ENCODE measurements at places on chromosomes 6 and 20.

DNA sequence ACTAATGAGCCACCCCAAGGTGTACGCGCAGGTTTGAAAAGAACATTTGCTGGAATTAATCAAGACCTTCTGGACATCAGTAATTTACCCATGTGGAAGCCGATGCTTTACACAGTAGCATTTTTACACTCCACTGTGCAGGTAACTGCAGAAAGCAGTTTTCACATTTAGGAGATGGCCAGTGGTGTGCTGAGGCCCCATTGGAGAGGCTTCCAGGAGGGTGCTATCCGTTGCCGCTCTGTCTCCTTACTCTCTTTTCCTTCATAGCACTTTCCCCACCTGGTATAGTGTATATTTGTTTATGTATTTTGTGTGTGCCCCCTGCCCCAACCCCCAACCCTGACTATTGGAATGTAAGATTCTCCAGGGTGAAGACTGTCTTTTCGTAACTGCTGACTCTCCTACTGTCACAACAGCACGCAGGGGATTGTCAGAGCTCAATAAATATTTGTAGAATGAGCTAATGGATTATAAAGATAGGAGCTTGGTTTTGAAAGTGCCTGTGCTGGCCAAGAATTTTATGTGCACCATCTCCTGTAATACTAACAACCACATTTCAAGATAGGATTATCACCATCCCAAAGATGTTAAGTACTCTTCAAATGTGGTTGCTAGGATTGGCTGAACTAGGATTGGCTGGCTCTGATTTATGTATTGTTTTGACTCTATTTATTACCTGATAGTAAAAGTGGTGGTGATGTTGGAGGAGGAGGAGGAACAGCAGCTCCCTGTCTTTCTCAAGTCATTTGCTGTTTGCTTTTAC, 74.0 kb upstream of the GLP1R start:
- no peak for DNase-seq
- H3K27me3 ChIP-seq: no peaks in the 10 kb centered on the region
- H3K27ac ChIP-seq: no peak overlapping the region
- no peaks in the 10 kb centered on the region for H3K36me3 ChIP-seq

- H3K4me3 ChIP-seq: no peak overlapping the region
- no peak overlapping the region for H3K27ac ChIP-seq
- no peaks in the 10 kb centered on the region for H3K4me1 ChIP-seq
- H3K27me3 ChIP-seq: no peaks in the 10 kb centered on the region
- DNase-seq: no peak
- H3K36me3 ChIP-seq: no peaks in the 10 kb centered on the region
These were observed 162.0 kb upstream of the ECI2 start for GRCh38 chr6:4297348-4297747.

DNA sequence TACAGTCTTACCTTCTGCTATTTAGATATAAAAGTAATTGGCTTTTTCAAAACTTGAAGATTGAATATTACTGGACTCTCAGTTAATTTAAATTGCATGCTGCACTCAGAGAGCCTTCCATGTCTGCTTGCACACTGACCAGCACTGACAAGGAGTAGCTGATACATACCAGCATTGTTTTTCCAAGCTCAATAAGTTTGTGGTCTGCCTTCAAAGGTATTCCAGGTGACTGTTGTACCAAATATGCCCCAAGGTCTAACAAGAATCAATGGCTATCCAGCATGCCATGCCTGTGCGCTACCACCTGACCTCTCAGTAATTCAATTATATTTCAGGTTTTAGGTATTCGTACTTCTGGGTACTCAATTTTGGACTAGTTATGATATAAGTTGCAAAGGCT, 30.0 kb downstream of the BEND6 start:
- H3K27me3 ChIP-seq: no peaks in the 10 kb centered on the region
- H3K36me3 ChIP-seq: no peaks in the 10 kb centered on the region
- no peak overlapping the region for H3K27ac ChIP-seq
- no peak for DNase-seq
- H3K4me1 ChIP-seq: no peaks in the 10 kb centered on the region

GRCh38 chr6:22643780-22644179, 74.4 kb downstream of the HDGFL1 start:
- H3K36me3 ChIP-seq: no peaks in the 10 kb centered on the region
- H3K27ac ChIP-seq: no peak overlapping the region
- no peaks in the 10 kb centered on the region for H3K4me1 ChIP-seq
- H3K4me3 ChIP-seq: no peak overlapping the region
- H3K27me3 ChIP-seq: no peaks in the 10 kb centered on the region

DNA sequence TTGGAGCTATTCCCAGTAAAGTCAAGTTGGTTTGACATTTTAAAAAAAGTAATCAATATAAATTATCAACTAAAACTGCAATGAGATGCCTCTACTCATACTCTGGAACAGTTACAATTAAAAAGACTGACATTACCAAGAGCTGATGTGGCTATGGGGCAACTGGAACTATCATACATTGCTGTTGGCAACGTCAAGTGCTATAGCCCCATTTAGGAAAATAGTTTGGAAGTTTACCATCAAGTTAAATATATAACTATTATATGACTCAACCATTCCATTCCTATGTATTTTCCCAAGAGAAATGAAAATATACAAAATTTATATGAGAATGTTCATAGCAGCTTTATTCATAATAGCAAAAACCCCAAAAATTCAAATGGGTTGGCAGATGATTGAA, 111.4 kb upstream of the HDGFL1 start:
- DNase-seq: no peak
- no peak overlapping the region for H3K27ac ChIP-seq
- H3K4me3 ChIP-seq: no peak overlapping the region

GRCh38 chr20:48293671-48294070, 508.4 kb upstream of the SULF2 start:
- H3K4me3 ChIP-seq: no peak overlapping the region
- H3K27me3 ChIP-seq: no peaks in the 10 kb centered on the region
- H3K36me3 ChIP-seq: no peaks in the 10 kb centered on the region
- no peaks in the 10 kb centered on the region for H3K4me1 ChIP-seq
- no peak overlapping the region for H3K27ac ChIP-seq

DNA sequence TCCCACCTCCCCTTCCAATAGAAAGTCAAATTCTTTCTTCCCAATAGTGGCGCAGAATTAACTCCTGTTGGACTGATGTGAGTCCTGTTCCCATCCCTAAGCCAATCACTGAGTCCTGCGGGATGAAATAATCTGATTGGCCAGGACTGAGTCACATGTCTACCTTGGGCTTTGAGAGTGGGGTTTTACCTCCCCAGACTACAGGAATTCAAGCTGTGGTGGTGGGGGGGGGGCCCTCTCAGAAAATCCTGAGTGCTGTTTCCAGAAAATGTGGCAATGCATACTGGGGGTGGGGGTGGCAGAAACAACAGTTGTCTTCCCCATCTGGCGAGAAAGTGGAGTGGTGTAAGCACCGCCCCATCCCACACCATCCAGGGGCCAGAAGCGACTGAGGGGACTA, 65.7 kb downstream of the CTCFL start:
- no peak overlapping the region for H3K4me3 ChIP-seq
- no peak overlapping the region for H3K27ac ChIP-seq
- H3K4me1 ChIP-seq: no peaks in the 10 kb centered on the region
- no peaks in the 10 kb centered on the region for H3K27me3 ChIP-seq
- DNase-seq: no peak

GRCh38 chr6:157381631-157382621, 936 bp downstream of the ZDHHC14 start:
- DNase-seq: peak; percentile 90
- no peaks in the 10 kb centered on the region for H3K4me1 ChIP-seq
- peak overlapping the region; percentile 86 for H3K4me3 ChIP-seq
- H3K27ac ChIP-seq: no peak overlapping the region

All from aorta (tissue), 5 donors.